ENCODE measurements at places on chromosomes 1 and 21.
A peak's percentile ranks its signal among the peaks of the same experiment; 100 is the strongest.

GRCh38 chr1:101191049-101191448, 45.8 kb upstream of the S1PR1 start:
- DNase-seq, result no peak

DNA sequence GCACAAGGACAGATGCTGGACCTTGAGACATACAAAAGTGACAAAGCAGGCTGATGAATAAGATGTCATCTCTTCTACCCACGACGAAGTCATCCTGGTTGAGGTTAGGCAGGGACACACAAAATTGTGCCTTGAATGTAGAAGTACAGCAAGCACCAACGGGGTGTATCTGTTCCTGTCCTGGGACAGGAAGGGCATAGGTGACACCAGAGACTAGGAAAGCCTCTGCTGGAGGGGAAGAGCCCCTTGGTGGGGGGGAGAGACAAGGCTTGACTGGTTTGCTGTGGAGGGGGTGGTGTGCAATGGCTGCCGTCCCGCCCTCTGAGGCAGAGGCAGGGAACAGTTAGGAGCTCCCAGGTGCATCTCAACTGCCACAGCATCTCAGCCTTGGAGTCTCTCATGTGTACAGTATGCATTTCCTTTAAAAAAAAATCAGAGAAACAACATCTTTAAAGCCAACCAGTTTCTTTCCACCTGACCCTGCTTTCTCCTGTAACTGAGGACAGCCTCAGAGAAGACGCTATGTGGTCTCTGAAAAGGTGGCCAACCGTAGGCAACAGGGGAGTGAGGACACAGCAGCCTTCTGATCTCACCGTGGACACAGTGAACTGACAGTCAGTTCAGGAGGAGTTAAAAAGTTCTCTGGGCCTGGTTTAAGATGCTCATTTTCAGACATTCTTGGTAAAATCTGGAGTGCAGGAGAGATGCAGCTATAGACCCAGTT, 17.7 kb upstream of the GFI1 start:
- no peak for DNase-seq

DNA sequence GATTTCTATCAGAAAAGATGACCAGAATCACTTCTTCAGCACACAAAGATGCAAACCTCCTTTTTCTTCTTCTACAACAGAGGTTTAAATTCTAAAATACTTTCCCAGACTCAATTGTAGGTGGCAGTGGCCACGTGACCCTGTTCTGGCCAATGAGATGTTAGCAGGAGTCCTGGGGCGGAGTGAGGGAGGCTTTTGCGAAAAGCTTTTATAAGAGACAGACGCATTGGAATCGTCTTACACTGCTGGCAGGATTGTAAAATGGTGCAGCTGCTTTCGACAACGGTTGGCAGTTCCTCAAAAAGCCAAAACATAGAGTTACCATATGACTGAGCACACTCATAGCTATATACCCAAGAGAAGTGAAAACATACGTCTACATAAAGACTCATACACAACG, 87.0 kb upstream of the MAGI3 start:
- DNase-seq, result no peak

DNA sequence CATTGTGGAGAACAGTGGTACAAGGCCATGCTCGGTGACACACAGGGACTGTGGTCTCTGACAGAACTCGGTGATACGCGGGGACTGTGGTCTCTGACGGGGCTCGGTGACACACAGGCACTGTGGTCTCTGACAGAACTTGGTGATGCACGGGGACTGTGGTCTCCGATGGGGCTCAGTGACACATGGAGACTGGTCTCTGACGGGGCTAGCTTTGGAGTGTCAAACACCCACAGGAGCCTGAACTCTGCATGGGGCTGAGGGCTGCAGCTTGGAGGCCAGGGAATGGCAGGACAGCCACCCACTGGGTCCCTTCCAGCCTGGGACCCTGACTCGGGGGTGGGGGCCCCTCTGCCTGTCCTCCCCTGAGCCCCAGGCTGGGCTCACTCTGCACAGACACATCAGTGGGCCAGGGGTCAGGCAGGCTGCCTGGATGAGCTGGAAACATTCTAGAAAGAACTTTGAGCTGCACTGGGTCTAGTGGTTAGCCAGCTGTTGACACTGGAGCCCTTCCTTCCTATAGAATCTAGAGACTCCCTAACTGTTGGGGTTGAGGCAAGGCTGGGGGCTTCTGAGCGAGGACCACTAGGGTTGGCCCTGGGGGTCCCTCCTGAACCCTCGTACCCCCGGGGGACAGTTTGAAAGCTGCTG, 49.8 kb downstream of the DISP3 start:
- DNase-seq, result no peak

- DNase-seq, result no peak
These were observed 360.1 kb upstream of the BEND5 start for GRCh38 chr1:49136738-49137251.

DNA sequence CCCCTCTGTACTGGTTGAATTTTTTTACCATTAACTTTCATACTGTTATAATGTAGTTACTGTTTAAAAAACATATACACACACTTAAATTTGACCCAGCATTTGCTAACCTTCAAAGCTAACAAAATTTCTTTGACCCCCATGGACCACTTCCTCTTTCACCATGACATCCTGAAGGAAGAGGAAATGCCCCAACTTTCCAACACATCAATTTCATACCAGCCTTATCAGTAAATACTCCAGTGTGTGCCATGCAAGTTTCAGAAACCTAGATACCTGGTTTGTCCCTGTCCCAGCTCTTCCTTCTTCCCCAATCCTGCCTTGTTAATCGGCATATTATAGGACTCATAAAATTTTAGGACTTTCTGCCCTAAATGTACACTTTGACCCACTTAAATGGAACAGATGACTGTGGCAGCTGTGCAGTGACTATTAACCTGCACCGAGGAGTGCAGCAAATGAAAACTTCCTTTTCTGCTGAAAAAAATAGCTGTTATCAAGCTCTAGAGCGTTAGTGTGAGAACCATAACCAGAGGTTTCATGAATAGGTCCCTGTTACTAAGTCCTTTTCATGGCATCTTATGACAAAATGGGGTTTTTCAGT, 54.1 kb downstream of the DTL start:
- DNase-seq, result no peak

GRCh38 chr1:181704546-181704945, 221.2 kb downstream of the CACNA1E start:
- no peak for DNase-seq

GRCh38 chr1:172822886-172823285, 164.0 kb downstream of the FASLG start:
- no peak for DNase-seq

DNA sequence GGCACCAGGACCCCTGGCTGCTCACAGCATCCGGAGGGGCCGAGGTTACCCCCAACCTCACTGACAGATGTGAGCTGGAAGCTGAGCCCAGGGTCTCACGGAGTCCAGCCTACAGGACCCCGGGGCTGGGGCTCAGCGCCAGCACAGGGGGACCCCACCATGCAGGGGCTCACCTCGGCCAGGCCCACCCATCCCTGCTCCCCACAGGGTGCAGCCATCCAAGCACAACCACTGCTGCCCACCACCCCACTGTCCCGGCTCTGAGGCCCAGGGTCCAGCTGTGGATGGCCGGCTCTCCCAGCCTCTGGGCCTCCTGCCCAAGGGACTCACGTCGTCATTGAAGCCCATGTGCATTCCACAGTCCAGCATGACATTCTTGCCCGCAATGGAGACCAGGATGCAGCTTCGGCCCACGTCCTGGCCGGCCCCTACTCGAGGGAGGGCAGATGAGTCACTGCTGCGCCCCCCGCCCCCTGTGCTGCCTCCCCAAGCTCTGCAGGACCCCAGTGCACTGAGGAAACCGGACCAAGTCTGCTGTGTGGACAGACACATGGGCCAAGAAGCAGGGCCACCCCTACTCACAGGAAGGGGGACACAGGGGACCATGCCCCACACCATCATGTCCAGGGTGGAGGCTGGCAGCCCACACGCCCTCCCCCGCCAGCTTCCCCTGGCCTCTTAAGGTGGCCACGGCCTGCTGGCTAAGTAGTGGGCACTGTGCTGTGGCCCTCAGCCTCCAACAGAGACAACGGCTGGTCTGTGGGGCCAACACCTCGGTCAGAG, 3.6 kb downstream of the INTS11 start:
- no peak for DNase-seq

GRCh38 chr1:225700164-225700821, 47.4 kb upstream of the ENAH start:
- DNase-seq, result no peak

GRCh38 chr1:45621895-45622523, 1.8 kb downstream of the CCDC17 start:
- no peak for DNase-seq

GRCh38 chr1:157652859-157653493, 47.6 kb downstream of the FCRL3 start:
- DNase-seq, result no peak

DNA sequence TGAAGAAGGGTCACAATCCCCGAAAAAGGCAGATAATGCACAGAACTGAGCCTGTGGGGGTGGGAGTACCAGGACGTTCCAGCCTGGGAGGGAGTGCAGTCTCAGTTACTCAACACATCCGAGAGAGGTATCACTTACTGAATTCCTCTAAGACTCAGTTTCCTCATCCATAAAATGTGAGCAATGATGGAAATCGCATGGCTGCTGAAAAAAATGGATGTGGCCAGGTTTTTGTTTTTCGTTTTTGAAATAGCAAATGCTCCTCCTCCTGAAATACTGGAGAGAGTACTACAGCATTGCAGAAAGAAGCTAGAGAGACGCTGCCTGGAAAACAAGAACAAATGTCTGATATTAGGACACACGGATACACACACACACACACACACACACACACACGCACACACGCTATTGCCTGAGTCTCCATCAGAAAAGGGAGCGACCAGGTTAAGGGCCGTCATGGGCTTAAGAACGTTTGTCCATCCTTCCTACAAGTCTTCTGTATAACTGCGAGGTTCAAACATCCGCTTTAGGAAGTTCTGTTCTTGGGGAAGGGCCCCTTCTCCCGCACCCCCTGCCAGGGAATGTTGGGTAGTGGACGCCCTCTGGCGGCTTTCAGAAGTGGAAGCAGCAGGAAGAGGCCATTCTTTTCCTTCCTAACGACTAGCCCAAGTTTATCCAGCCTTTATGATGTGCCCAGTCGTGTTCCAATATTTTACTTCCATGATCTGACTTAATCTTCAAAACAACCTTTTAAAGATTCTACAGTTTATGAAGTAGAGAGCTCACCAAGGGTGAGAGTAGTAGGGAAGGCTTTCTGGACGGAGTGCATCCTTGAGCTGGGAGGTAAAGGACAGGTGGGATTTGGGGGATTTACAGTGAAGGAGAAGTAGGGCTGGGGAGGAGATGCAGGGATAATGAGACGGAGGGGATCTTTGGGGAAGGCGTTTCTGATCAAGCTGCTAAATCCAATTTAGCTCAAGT, 699 bp upstream of the NES start:
- peak; percentile 22 for DNase-seq

DNA sequence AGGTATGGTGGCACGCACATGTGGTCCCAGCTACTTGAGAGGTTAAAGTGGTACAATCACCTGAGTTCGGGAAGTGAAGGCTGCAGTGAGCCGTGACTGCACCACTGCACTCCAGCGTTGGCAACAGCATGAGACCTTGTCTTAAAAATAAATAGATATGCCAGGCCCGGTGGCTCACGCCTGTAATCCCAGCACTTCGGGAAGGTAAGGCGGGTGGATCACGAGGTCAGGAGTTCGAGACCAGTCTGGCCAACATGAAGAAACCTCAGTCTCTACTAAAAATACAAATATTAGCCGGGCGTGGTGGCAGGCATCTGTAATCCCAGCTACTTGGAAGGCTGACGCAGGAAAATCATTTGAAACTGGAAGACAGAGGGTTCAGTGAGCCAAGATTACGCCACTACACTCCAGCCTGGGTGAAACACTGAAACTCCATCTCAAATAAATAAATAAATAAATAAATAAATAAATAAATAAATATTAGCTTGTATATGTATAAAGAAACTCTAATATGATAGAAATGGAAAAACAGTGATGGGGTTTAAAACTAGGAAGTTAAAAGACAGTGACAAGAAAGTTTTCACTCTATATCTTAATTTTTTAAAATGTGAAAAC, 18.8 kb downstream of the GATAD2B start:
- no peak for DNase-seq

DNA sequence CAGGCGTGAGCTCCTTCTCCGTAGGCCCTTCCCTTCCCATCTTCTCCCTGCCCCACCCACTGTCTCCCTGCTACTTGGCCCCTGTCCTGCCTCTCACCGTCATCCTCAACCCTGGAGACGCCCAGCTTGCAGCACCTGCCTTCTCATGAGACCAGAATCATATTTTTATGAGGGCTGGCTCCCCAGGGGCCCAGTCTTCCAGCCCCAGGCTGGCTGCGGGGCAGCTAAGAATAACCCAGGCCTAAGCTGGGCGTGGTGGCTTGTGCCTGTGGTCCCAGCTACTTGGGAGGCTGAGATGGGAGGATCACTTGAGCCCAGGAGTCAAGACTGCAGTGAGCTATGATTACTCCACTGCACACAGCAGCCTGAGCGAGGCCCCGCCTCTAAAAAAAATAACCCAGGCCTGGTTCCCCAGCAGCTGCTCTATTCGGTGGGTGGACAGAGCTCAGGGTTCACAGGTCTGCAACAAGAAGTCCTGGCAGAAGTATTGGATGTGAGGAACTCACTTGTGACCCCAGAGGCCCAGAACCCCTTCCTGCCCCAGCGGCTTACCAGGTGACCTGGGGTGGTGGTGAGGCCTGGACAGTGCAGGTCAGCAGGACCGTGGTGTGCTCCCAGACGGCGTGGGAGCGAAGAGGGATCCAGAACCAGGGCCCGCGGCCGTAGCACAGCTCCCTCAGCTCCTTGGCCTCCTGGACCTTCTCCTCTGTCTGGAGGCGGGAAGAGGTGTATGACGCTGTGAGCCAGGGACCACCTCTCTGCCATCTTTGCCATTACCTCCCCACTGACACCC, 6.4 kb downstream of the MYOM3 start:
- DNase-seq, result no peak

DNA sequence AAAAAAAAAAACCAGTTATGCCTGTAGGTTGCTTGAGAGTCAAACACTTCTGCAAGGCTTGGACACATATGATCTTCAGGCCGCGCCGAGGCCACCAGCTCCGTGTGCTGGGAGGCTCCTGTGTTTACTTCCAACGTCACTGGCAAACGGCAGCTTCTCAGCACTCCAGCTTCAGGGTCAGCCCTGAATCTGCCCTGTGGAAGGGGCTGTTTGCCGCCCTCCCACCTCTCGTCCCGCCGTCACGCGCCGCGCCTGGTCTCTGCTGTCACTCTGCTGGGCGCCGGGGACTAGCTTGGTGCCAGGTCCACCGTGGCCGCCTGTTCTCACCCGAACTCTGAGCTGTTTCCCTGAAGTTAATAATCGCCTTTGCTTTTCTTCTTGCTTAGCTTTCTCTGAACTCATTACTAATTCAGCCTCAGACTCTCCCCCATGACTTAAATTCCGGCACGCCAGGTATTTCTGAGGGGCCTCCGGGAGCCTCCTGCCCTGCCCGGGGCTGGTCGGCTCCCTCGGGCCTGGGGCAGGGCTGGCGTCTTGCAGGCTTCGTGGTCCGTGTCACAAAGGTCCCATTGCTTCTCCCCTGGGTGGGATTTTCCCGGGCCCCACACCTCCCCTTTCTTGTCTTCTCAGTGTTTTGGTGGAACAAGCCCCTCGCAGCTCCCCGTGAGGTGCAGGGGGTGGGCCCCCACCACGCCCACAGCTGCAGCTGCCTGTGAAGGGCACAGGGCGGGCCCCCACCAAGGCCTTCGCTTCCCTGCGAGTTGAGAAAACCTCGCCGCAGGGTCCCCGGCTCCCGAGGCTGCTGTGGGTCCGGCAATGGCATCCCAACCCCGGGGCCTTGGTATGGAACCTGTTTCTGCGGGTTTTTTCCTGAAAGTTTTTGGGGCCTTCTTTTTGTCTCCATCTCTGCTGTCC, 14.6 kb upstream of the C1orf159 start:
- DNase-seq, result no peak

GRCh38 chr1:55575571-55576279, 360.6 kb upstream of the USP24 start:
- no peak for DNase-seq

- DNase-seq, result no peak
These were observed 15.0 kb upstream of the OLFML2B start for GRCh38 chr1:162038624-162039023.
